ENCODE measurements at places on chromosomes 11 and 22.
A peak's percentile ranks its signal among the peaks of the same experiment; 100 is the strongest.

- DNase-seq: no peak
Measured at GRCh38 chr22:33247758-33248157, 189.6 kb upstream of the SYN3 start.

DNA sequence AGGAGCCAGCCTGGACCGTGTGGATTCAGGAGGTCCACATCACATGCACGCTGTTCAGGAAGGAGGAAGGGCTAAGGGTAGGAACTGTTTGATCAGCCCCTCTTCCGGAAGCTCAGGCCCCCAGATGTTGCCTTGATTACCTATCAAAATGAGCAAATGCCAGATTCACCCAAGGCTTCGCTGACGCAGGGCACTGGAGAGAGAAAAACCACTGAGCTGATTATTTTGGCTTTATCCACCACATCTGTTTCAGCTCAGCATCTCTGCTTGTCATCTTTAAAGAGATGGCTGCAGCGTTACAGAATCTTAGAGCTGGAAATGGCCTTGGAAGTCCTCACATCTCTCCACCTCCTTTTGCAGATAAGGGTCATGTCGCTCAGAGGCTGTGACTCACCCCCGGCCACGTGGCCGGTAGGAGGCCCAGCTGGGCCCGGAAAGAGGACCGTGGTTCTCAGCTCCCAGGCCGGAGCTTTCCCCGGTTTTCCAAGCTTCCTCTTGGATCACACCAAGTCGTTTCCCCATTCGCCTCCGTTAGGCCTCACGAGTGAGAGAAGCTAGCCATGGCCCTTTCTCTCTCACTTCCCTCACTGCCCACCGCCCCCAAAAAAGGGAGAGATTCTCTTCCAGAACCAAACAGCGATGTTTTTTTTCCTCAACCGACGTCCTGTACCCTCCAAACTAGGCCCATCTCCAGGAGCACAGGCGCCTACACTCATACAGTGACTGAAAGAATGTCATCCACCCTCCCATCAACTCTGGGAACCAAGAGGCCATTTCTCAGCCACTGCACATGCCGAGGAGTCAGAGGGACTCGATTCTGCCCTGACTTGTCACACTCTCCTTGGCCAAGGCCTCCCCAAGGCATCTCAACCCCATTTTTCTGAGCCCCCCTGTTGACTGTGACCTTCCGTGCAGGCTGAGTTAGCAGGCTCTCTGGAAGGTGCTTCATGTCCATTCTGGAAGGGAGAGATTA, 37.6 kb downstream of the LIF start:
- DNase-seq: no peak

DNA sequence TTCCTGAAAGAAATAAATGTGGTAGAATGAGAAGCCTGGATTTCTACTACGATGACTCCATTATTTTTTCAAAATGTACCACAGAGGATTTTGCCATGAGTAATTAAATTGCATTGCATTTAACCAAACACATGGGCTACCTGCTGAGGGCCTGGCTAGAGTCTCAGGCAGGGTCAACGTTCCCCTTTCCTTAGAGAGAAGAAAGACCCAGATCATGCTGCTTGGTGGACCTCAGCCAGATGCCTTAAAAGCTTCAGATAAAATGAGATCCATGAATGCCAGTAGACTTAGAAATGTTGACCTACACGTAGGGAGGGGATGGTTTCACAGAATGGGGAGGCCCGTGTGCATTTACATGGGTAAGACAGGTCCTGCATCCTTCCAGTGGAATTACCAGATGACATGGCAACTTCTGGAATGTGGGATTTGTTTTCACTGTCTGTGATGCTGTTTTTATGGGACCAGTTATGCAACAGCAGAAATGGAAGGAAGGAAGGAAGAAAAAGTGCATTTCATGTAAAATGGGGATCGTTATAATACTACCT, 1069.4 kb downstream of the NTM start:
- DNase-seq: no peak

DNA sequence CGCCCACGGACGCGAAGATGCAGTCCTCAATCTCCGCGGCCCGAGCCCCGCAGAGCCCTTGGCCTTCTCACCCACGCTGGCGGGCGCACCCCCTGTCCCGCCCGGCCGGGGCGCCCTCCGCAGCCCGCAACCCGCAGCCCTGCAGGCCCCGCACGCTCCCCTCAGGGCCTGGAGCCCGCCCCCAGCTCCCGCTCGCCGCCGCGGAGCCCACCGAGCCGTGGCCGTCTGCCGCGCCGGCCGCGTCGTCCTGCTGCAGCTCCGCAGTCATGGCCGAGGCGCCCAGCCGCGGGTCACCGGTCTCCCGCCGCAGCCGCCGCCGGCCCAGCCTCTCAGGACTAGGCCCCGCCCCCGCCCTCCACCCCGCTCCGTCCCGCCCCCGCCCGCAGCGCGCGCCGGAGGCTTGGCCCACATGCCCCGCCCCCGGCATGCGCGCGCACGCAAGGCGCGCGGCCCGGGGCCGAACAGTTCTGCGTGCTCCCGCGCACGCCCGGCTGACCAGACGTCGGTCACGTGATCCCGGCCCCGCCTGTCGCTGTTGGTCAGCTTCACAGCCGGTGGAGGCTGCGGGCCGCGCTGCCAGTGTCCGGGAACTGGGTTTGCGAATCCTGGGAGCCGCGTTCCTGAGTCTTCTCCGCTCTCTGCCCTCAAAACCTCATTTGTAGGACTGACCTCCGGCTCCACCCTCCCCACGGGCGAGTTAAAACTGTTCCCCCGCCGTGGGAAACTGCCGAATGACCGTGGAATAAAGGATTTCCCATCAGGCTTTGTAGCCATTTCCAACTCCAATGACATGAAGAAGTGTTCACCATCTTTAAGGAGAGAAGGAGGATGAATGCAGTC, at the start of gene USP28:
USP28 (minus strand) TSS at position 339 of the 840 bp plus-strand sequence; CDS start at position 268, 71 bp downstream.
- peak; percentile 41 for DNase-seq

- DNase-seq: no peak
Measured at GRCh38 chr11:75583718-75584658, 21.9 kb downstream of the SERPINH1 start.

- DNase-seq: no peak
Measured at GRCh38 chr11:119114351-119114750, 7.0 kb upstream of the HINFP start.

GRCh38 chr11:121898903-121899302, 217.1 kb downstream of the BLID start:
- no peak for DNase-seq

- DNase-seq: no peak
Measured at GRCh38 chr11:98834776-98835175, 186.0 kb upstream of the CNTN5 start.

DNA sequence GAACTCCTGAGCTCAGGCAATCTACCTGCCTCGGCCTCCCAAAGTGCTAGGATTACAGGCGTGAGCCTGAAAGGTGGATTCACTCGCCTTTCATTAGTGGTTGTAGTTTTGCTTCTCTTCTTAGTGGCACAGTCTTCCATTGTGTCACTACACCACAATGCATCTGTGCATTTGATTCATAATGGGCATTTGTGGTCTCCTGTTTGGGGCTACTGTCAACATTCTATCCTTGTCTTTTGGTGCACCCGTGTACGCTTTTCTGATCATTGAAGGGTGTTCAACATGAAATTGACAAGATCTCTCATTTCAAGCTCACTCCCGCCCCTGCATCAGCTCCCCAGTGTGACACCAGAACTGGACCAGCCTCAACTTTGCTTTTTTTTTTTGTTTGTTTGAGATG, 2.0 kb upstream of the SYT12 start:
- no peak for DNase-seq

GRCh38 chr11:66418168-66418985, 2.5 kb upstream of the NPAS4 start:
- peak; percentile 52 for DNase-seq

DNA sequence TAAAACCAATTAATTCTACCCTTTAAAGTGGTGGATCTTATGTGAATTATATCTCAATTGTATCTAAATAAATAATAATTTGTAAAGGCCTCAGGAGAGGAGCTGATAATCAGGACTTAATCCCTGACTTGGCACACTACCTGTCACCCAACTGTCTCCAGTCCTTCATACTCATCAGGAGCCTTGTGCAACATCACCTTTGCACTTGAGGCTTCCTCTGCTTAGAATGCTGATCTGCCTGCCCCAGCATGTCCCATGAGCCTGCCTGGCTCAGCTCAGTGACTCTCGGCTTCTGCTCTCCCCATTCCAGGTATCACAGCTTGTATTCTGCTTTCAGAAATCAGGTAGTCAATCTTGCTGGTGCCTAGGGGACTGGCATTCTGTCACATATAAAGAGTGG, 43.9 kb upstream of the PRODH start:
- no peak for DNase-seq

- no peak for DNase-seq
Measured at GRCh38 chr11:8087185-8087584, 6.2 kb downstream of the TUB start.

DNA sequence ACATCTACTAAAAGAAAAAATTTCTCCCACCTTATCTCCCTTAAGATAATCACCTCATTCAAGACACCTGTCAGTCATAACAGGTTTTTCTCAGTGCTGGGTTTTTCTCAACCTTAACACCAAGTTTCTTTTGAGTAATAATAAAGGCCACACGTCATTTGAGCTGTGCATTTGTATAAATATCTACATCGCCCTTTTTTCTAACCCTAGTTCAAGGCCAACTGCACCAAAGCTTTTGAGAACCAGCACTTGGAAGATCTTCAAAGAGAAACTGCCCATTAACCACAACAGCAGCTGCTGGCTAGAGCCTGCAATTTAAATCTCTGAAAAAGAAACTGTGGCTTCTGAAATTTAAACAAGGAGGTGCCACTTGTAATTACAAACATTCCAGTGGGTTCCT, 6.9 kb downstream of the CADM1 start:
- DNase-seq: no peak

DNA sequence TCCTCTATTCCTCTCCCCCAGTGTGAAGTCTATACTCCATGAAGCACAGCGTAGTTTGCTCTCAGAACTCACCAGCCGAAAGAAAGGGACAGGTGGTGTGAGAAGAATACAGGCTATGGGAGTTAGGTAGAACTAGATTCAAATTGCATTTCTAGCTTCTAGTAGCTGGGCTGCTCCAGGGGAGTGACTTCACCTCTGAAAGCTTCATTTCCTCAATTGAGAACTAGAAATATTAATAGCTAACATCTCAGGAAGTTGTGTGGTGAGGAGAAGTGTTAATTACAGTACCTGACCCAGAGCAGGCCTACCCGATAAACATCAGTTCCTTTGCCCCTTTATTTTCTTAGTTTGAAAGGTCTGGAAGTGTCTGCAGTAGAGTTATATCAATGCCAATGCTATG, 484.7 kb upstream of the TENM4 start:
- no peak for DNase-seq

DNA sequence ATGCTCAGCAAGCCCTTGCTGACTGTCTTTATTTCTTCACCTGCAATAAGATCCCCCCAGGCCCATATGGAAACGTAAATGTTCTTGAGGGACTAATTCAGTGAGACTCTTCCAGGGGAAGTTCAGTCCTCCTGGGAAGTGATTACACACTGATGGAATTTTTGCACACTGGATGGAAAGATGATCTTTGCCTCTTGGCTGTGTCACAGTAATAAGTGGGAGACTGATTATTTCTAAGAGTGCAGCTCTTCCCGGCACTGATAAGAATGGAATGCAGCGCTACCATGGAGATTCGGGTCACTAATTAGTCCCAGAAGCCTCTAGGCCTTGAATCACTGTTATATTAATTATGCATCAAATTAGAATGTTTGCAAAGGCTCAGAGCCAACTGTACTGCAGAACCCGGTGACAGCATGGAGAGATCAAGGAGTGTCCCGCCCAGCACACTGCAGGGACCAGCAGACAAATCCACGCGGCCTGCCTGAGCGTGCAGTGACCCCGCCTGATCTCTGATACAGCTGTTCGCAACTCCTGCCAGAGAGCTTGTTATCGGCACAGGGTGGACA, 178.3 kb downstream of the SNX19 start:
- no peak for DNase-seq

DNA sequence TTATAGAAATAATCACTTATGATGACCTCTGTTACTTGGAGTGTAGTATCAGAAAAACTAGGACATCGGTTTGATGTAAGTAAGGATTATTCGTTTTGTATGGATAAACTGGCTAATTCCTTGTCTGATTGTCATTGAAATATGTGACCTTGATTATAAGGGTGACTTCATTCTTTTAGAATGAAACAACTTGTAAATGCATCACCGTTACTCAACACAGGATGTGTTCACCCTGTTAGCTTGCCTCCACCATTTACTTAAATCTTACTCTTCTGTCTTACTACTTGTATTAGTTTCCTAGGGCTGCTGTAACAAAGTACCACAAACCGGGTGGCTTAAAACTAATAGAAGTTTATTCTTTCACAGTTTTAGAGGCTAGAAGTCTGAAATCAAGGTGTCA, 7.9 kb downstream of the SFI1 start:
- DNase-seq: no peak

- no peak for DNase-seq
Measured at GRCh38 chr11:95557376-95557775, 232.2 kb downstream of the FAM76B start.

- no peak for DNase-seq
Measured at GRCh38 chr11:71997594-71997993, 1.1 kb upstream of the IL18BP start.

GRCh38 chr22:35997438-35997837, 31.2 kb downstream of the RBFOX2 start:
- no peak for DNase-seq

- DNase-seq: no peak
Measured at GRCh38 chr11:15198284-15198683, 83.6 kb downstream of the INSC start.

- no peak for DNase-seq
Measured at GRCh38 chr11:107783121-107783520, 71.3 kb upstream of the SLN start.

DNA sequence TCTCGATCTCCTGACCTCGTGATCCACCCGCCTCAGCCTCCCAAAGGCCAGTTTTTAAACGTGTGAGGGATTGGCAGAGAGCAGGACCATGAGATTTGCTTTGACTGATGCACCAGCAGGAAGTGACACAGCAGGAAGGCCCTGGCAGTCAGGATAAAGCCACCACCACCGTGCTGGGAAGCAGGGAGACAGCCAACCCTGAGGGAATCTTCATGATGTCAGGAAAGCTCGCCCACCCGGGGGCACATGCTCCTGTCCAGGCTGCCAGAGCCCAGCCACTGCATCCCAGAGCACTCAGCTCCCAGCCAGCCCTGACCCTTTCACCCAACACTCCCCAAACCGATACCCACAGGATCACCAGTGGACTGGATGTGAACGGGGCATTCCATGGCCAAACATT, 6.1 kb downstream of the TUBGCP6 start:
- no peak for DNase-seq

DNA sequence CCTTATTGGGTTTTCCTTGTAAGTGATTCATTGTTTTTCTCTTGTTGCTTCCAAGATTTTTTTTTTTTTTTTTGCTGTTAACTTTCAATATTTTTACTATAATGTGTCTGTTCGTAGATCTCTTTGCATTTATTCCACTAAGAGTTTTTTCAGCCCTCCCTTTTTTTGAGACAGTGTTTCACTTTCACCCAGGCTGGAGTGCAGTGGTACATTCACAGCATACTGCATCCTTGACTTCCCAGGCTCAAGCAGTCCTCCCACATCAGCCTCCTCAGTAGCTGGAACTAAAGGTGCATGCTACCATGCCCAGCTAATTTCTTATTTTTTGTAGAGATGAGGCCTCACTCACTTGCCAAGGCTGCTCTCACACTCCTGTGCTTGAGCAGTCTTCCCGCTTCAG, 1282.0 kb upstream of the CNTN5 start:
- DNase-seq: no peak

- DNase-seq: no peak
Measured at GRCh38 chr11:100824041-100824809, 137.1 kb downstream of the ARHGAP42 start.

- DNase-seq: no peak
Measured at GRCh38 chr11:78922859-78923625, 348.4 kb upstream of the NARS2 start.

All from stimulated activated CD4-positive, alpha-beta T cell treated with anti-CD3 and anti-CD28 coated beads, Interleukin-1b, Interleukin-23, amount 100 ng/mL, for 24 hours (primary cell).